ENCODE measurements at places on chromosomes 4 and X.

DNA sequence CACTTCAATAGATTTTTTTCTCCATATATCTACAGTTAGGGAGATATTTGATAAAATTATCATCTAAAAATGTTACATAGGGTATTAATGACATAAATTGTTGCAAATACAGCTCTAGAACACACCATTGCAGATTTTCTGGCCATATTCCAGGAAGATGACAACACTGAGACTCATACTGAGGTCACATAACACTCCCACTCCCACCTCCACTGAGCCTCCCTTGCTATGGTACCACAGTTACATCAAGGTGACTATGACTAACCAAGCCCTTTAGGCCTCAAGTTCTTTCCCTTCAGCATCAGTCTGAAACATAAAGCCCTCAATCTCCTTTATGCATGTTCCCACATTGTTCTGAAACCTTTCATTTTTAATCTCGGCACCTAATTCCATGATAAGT is 932.0 kb upstream of the IGFBP7 start:
- no peak for DNase-seq

- DNase-seq: no peak
These were observed 213.2 kb downstream of the ARHGAP24 start for GRCh38 chr4:85688055-85688740.

GRCh38 chr4:91830681-91831395 is 472.9 kb upstream of the GRID2 start:
- DNase-seq: no peak

DNA sequence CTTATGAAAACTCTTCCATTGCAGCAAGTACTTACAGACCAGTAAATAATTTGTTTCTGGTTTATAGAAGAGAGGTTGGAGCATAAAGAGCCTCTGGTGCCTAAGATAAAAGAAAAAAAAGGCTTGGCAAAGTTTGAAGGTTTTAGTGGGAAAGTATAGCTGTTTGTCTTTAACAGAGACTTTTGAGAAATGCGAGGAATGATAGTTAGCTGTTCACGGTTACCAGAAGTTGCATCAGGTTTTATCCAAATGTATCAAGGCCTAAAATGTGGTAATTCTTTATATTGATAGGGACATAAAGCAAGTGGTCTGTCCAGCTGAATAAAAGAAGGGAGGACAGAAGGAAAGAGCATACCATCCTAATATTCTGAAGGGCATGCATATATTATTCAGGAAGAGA is 29.3 kb downstream of the RAP1GDS1 start:
- no peak for DNase-seq

DNA sequence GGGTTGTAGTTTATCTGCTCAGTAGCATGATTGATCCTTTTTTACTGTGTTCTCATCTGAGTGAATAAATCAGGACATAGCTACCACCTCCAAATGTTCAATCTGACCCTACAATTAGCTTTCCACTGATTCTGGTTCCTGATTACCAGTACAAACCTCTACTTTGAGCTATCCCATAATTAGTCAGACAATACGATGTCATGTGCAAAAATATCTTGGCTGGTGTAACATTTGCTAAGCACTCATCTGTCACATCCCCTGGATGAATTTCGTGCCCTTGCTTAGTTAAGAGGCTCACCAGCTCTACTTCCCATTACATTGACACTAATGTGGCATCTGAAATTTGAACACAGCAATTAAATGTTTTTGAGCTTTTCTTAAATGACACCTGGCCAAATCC is 1101.0 kb upstream of the PCDH7 start:
- DNase-seq: no peak

- DNase-seq: no peak
These were observed 16.6 kb downstream of the MAGEA9B start for GRCh38 chrX:149570668-149571067.

- DNase-seq: no peak
These were observed 21.1 kb downstream of the FHIP1A start for GRCh38 chr4:151429957-151430570.

GRCh38 chr4:175540151-175540550 is 271.9 kb downstream of the GPM6A start:
- DNase-seq: no peak

DNA sequence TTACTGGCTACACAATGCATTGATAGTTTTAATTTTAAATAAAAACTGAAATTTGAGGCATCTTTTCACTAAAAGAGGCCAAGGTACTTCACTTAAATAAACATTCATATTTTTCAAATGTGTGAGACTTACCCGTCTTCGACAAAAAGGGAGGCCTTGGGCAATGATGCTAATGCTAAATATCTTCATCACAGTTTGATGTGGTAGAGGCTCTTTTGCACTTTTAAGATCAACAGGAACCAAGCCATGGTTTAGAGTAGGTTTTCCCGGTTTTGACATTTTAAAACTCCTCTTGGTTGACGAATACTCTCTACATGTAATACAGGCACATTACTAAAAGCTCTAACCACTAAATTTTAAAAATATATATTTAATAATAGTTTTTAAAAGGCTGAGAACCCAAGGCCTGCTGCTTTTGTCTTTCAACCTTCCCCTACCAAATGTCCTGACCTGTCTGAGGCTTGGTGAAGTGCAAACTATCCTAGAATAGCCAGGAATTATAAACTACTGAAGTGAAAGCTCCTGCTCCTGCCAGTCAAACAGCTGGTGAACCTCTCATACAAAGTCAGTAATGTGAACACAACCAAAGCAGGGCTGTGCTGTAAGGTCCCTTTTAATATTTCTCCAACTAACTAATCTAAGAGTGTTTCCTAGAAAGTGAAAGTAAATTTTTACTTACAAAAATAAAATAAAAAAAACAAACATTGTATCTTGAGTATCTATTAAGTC is 153.7 kb downstream of the FBXW7 start:
- no peak for DNase-seq

- DNase-seq: no peak
These were observed 17.4 kb downstream of the GALNT7 start for GRCh38 chr4:173185847-173186510.

- no peak for DNase-seq
These were observed 22.0 kb upstream of the RPA4 start for GRCh38 chrX:96861661-96862060.

DNA sequence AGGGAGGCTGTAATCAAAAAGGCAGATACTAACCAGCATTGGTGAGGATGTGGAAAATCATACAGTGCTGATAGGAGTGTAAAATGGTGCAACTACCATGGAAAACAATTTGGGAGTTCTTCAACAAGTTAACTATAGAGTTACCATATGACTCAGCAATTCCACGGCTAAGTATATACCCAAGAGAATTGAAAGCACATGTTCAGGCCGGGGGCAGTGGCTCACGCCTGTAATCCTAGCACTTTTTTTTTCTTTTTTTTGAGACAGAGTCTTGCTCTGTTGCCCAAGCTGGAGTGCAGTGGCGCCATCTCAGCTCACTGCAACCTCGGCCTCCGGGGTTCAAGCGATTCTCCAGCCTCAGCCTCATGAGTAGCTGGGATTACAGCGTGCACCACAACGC is 15.0 kb upstream of the CD99L2 start:
- DNase-seq: no peak

Data from stimulated activated CD4-positive, alpha-beta T cell treated with anti-CD3 and anti-CD28 coated beads, TNF-alpha, amount 100 ng/mL, for 1 hour (primary cell).